Lung (tissue), 17 donors: ENCODE measurements at places on chromosomes 16 and 17.
A peak's percentile ranks its signal among the peaks of the same experiment; 100 is the strongest.

DNA sequence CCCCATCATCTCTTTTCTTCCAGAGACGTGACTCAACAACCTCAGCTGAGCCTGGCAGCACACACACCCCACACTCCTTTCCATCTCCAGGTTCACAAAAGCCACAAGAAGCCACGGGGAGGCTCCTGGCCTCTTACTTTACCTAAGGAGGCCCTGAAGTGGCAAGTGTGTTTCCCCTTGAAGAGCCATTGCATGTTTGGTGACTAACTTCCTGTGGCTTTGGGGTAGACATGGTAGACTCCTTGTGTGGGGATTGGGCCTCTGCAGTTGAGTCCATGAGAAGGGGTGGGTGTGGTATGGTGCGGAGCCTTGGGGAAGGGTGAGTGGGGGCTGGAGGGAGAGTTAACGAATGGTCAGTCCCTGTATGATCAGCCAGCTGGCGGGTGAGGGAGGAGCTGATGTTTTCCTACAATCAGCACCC is 24.2 kb downstream of the SAP30BP start:
- DNase-seq: no peak

GRCh38 chr16:543301-544164 is 16.0 kb downstream of the CAPN15 start:
- DNase-seq: no peak

GRCh38 chr16:4988647-4989046 is 30.5 kb downstream of the SEC14L5 start:
- DNase-seq: no peak

DNA sequence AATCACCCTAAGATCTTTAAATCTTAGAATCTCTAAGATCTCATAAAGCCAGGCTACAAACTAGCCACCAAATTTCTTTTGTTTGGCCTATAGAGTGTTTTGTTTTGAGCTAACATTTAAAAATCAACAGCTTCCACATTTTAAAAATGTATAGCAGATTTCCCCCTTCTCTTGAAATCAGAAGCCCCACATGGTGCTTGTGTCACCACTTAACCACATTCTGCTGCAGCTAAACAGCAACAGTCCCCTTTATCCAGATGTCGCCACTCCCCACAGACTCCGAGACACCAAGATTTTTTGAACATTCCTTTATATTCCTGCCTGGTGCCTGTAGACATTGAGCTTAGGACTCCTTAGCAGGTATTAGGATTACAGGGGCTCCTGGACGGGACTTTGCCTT is 16.0 kb downstream of the GUCY2D start:
- DNase-seq: no peak

DNA sequence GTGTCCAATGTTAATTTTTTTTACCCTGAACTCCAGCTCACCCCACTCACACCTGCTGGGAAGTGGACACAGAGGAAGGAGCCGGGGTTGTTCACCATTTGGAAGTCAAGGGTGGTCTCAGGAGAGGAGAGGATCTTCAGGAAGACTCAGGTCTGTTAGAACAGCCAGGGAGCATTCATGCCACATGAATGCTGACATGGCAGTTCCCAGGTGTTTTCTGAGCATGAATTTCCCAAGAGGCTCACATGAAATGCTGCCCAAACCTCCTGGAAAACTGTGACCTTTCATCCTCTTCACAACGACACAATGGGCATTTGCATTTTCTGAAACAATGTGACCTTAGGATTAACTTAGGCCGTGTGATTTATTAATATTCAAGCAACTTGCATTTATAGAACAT is 2409.2 kb downstream of the TP53TG3F start:
- DNase-seq: no peak

- DNase-seq: no peak
These were observed 7.0 kb downstream of the INPP5K start for GRCh38 chr17:1509290-1509881.

DNA sequence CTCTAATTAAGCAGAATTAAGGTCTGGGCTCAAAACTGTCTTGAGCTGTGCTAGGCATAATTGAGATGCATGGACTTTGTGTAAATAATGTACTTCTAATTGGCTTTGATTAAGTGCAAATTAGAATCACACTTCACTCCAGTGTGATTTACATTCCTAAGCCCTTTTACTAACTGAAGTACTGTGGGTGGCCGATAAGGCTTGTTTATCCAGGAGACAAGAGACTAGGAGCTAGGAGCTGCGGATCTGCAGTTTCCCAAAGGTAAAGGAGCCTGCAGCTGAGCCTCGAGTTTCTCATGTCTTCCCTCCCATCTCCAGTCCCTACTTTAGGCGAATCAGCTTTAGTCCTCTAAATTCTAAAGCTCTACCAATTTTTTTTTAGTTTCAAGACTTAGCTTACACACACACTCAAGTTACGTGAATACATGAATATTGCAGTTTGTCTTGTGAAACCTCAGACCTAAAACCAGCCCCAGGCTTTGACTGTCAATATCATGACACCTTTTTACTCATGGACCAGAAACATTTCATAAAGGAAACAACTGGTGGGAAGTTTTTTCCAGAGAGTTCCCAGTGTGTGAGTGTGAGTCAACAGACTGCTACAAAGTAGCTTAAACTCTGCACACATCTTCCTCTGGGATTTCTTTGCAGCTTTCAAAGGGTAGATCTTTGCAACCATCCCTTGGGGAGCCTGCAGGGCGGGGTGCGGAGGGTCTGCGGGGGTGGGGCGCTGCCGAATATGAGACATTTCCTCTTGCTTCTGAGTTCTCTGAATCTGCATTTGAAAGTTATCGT is 113.9 kb upstream of the TBX2 start:
- peak; percentile 82 for DNase-seq

DNA sequence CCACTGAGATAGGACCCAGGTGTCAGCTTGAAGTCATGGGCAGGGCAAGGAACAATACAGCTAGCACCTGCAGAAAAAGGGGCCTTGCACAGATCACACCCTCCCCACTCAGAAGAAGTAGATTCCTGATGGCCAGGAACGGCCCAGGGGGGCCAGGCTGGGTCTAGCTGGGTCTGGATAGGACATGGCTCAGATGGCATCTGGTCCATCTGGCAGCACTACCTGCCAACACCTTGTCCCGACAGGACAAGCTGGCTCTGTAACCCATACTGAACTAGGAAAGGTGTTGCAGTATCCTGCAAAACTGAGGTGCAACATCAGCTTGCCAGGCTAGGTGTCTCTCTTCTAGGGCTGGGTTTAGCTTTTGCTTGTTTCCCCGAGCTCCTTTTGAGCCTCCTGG is 38.9 kb upstream of the GFOD2 start:
- DNase-seq: no peak

- DNase-seq: peak; percentile 32
These were observed at the start of gene LGALS9 for GRCh38 chr17:27630607-27631410. Gene LGALS9, plus strand, starts transcription at chr17:27631188. Its CDS starts 78 bp downstream, at chr17:27631266.

DNA sequence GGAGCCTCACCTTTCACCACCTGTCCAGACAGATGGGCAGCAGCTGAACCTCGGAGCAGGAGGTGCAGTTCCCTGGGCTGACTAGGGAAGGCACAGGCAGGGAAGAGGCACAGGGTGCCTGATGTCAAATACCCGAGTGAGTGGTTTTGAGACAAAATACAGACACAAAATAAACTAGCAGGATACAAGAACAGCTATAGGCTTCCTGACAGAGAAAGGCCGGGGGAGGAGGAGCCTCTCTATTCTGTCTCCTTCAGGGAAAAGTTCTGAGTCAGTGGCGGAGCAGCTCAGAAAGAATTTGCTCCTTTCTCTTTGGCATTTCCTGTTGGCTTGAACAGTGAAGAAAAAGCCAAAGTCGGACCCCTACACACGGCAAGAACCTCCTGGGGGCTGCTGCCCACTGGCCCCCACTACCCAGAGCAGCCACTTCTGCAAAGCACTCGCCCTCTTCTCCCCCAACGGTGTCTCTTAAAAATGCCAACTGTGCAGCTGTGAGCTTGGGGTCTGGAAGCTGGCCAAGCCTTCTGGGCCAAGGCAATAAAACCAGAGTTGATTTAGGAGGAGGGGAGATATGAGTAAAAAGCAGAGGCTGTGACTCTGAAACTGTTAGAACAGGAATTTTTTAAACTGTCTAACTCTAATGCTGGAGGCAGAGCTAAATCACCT is 14.4 kb upstream of the FAAP100 start:
- DNase-seq: peak; percentile 92

GRCh38 chr17:36808180-36808661 is 129.1 kb upstream of the LHX1 start:
- peak; percentile 2 for DNase-seq

GRCh38 chr16:88665570-88665969 is 2.7 kb upstream of the MVD start:
- DNase-seq: no peak

DNA sequence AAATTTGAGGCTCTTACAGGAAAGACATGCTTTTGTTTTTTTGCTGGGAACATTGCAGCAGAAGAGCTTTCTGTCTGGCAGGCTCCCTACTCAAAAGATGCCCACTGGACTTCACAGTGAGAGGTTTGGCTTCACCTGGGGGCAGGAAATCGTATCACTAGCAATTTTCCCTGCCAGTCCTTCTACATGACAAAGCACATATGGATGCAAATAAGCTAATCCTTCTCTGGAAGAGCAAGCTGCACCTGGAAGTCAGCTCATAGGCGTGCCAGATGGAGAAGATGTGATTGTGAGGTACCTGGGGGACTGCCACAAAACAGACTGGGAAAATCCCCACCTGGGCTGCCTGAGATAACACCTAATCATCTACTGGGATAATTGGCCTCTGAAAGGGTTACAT is 195.0 kb upstream of the CPHXL start:
- no peak for DNase-seq

DNA sequence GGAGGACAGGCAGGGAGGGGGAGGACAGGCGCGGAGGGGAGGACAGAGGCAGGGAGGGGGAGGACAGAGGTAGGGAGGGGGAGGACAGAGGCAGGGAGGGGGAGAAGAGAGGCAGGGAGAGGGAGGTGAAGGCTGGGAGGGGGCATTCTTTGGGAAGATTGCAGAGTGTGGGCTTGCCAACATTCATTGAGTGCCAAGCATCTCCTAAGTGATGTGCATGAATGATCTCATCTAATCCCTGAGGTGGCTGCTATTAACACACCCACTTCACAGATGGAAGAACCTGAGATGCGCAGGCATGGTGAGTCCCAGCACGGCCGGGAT is 58.3 kb downstream of the NT5M start:
- DNase-seq: peak; percentile 3

- no peak for DNase-seq
These were observed 269.5 kb downstream of the STX8 start for GRCh38 chr17:9306086-9306485.

- no peak for DNase-seq
These were observed 84.0 kb downstream of the ABR start for GRCh38 chr17:1095853-1096173.

- DNase-seq: no peak
These were observed 118.2 kb upstream of the CHMP6 start for GRCh38 chr17:80873307-80873951.

GRCh38 chr16:3638916-3639644 is 15.4 kb upstream of the DNASE1 start:
- no peak for DNase-seq

DNA sequence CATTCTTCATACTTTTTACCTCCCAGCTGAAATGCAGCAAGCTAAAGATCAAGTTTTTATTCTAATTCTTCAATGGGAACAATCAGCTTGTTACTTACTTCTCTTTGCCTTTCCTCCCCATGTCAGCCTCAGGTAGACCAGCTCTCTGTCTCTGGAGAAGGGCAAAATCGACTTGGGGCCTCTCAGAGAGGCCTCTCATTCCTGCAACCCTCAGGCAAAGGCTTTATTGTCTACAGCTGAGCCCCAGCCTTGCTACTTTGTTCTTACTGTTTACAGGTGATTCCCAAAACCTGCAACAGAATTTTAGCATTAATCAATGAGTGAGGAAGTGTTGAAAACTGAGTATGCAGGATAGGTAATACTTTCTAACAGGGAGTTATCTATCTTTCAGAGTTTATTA is 148.6 kb downstream of the KIF2B start:
- DNase-seq: no peak

- peak; percentile 75 for DNase-seq
These were observed 28.8 kb downstream of the MPP2 start for GRCh38 chr17:43878260-43879175.

GRCh38 chr16:87486713-87487247 is 6.0 kb downstream of the ZCCHC14 start:
- no peak for DNase-seq

DNA sequence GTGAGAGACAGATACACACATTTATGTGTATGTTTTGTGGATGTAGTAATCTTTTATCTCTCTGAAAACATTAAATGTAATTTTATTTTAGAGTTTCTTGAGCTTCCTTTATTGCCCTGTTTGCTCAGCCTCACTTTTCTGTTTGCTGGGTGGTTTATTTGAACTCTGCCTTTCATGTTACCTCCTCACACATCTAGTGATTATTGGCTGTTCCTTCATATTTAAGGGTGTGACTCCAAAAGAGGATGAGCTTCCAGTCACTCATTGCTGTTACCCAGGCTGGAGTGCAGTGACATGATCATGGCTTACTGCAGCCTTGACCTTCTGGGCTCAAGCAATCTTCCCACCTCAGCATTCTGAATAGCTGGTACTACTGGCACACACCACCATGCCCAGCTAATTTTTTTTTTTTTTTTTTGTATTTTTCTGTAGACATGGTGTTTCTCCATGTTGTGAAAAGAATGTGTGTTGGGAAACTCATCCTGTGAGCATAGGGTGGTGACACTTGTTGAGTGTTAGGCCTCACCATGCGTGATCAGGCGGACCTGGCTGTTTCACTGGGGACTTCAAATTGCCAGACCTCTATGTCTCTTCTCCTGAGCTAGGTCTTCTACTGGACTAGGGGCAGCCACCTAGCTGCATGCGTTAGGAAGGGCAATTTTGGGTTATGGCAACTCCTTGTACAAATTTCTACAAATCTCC is 37.8 kb downstream of the GOSR1 start:
- DNase-seq: no peak

GRCh38 chr16:83134638-83135037 is 507.9 kb downstream of the CDH13 start:
- DNase-seq: no peak

DNA sequence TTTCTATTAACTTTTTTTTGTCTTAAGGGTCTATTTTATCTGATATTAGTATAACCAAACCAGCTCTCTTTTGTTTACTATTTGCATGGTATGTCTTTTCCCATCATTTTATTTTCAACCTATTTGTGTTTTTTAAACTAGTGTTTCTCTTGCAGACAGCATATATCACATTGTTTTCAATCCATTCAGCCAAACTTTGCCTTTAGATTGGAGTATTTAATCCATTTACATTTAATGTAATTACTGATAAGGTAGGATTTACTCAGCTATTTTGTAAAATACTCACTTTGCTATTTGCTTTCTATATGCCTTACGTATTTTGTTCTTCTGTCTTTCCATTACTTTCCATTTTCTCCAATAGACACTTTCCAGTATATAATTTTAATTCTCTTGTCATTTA is 108.0 kb upstream of the NACA2 start:
- no peak for DNase-seq

- no peak for DNase-seq
These were observed 5.7 kb downstream of the ADGRG1 start for GRCh38 chr16:57634171-57634570.
